ENCODE measurements at places on chromosomes 6 and 20. TPM values are rescaled to one million over a fixed set of nuclear protein-coding genes. Genes with fewer than 3 reads are reported as not detected.

The TFAP2C gene
- 1.5 TPM for total RNA-seq

The PPIL6 gene
- 1.2 TPM for total RNA-seq

The RAMACL gene
- 0.08 TPM for total RNA-seq

GRCh38 chr6:154925130-154925529, 70.0 kb upstream of the TIAM2 start:
- DNase-seq, result no peak

DNA sequence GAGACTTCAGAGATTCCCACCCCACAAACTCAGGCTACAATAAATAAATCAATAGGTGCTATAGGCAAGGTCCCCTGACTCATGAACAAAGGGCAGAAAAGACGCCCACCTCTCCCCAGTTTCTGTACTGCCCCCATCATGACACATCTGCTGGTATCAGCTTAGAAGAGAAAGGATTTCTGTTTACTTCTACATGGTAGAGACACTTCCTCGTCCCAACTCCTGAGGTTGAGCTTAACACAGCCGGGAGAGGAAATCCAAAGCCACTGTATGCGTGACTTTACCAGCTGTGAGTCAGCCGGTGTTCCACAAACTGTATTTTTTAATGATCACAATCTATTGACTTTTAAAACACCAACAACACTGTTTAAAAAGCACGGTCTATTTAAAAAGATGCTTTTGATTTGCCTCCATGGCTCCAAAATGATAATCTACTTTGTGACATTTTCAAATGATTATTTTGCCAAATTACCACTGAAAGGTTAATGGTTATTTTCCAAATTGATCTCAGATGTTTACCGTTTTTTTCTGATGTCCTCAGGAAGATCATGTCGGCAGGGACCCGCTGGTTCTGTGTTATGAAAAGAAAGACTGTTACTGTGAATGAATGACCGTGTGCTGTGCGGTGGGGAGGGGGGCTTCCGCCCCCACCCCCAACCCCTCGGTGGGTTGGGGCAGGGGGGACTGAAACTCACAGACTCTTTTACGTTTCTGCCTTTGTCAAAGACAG, 72.5 kb downstream of the ATP9A start:
- DNase-seq, result peak; percentile 26

GRCh38 chr6:170545405-170545804, 7.7 kb downstream of the PSMB1 start:
- DNase-seq, result no peak

- DNase-seq, result no peak
Measured at GRCh38 chr20:50891138-50891537, 40.1 kb downstream of the ADNP start.

Measured in SK-MEL-5 (cell line).